Tibial nerve (tissue), 4 donors: ENCODE measurements at places on chromosomes 7 and 10. TPM values are rescaled to one million over a fixed set of nuclear protein-coding genes. Genes with fewer than 3 reads are reported as not detected.

The RHBDD2 gene
- 69.9 TPM for total RNA-seq

GRCh38 chr10:115525141-115525540 is 432.0 kb downstream of the ATRNL1 start:
- no peak for DNase-seq

DNA sequence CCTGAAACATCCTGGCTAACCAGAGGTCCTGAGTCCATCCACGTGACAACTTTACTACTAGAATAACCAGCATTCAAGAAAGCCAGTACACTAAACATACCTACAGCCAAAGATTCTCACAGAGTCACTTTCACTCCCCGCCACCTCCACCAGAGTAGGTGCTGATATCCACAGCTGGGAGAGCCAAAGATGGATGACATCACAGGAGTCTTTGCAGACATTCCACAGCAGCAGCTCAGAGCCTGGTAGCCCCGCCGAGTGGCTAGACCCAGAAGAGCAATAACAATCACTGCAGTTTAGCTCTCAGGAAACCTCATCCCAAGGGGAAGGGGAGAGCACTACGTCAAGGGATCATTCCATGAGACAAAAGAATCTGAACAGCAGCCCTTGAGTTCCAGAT is 13.5 kb upstream of the ADAM22 start:
- no peak for DNase-seq

- DNase-seq = no peak
Measured at GRCh38 chr10:106167946-106168345, 996.6 kb downstream of the SORCS1 start.

DNA sequence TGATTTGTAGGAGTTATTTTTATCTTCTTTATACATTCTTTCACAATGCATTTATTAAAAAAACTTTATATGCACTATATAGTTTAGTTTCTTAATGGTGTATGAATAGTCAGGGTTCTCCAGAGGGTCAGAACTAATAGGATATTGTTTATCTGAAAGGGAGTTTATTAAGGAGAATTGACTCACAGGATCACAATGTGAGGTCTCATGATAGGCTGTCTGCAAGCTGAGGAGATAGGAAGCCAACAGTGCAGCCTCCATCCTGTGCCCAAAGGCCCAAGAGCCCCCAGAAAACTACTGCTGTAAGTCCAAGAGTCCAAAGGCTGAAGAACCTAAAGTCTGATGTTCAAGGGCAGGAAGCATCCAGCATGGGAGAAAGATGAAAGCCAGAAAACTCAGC is 192.8 kb upstream of the AHR start:
- DNase-seq = no peak

DNA sequence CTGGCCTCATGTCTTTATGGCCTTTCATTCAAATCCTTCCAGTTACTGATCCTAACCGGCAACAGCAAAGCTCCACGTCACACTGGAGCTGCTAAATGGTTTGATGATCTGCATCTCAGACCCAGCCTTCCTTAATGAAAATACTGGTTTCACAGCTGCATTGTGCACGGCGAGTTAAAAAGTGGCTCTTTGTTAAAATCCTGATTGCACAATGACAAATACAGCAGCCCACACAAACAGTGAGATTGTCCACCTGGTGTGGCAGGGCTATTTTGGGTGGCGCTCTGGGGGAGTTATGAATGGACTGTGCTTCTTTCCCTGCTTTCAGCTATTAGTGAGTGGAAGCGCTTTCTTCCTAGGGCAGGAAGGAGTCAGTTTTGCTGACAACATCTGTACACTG is 63.4 kb upstream of the C1QL3 start:
- no peak for DNase-seq

GRCh38 chr10:49751216-49751615 is 10.9 kb downstream of the OGDHL start:
- DNase-seq = no peak

DNA sequence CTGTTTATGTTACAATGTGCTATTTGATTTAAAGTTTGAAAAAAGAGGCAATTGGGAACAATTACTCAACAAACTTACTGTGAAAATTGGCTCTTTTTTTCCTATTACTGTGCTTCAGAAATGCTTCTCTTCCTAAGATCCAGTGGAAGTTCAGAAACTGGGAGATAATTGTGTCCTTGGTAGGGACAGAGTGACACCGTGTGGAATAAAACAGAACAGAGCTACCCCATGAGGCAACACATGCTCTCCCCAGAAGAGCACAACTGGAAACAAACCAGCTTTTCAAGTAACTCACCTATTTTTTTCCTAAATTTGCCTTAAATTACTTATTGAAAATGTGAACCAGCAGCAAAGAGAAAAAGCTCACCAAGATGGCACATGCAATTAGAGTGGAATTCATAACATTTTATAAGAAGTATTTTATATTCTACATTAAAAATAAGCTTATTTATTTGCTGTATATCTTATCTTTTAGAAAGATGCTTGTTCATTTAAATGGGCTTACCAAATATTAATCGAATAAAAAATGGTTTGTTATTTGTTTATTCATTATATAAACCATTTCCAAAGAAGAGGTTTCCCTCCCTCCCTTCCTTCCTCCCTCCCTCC is 346.1 kb upstream of the ANKRD30A start:
- peak; percentile 66 for DNase-seq

DNA sequence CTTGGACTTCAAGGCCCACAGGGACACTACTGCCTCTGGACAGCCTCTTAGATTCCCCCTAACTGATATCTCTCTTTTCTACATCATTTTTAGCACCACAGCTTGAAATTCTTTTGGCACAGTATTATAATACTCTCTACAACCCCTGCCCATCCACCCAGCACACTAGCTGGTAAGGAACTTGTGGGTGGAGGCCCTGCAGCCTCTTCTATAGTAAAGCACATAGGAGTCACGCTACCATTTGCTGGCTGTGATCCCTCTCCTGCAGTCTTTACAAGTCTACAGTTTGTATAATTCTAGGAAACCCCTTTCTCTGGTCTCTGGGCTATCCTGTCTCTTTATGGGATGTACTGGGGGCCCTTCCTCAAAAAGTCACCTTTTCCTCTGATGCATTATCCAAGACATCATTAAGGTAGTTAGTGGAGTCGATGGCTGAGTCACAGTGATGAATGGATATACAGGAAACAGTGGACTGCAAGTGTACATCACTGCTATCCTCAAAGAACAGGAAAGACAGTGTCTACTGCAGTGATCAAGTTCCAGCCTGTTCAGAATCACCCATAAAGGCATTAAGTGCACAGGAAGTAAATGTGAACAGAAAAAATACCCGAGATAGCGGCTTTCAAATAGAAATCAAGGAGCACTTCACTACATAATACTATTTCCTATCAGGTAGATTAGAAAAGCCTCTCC is 54.4 kb downstream of the STK17A start:
- no peak for DNase-seq

DNA sequence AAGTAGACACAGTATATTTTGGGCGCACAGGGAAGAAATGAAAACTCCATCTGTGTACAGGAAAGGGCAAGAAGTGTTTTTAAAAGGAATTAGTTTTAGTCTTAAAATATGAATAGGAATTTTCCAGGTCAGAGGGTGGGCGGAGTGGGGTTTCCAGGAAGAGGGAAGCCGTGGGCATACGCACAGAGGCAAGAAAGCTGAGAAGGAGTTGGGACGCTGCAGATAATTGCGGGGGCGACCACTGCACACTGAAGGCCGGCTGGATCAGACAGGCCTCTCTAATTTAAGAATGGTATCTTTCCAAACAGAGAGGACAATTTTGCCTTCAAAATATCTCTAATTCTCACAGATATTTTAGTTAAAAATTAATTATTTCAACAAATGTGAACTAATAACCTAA is 189.1 kb upstream of the INHBA start:
- DNase-seq = no peak

DNA sequence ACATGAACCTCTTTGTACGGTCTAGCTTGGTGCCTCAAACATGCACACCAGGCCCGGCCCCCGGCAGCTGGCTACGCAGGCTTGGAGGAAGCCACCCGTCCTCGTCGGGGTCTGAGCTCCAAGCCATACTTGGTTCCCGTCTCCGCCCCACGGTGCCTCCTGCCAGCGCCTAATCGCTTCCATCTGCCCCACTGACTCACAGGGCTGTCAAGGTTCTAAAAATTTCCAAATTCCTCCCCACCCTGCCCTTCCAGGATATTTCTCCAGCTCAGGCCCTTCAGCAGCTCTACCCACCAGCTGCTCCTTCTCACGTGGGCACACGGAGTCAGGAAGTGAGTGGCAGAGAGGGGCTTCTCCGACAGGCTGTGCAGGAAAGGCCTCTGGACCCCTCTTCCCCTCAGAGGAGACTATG is 38.8 kb downstream of the TMEM270 start:
- DNase-seq = peak; percentile 72

- no peak for DNase-seq
Measured at GRCh38 chr10:92203919-92204623, 86.8 kb downstream of the CPEB3 start.

DNA sequence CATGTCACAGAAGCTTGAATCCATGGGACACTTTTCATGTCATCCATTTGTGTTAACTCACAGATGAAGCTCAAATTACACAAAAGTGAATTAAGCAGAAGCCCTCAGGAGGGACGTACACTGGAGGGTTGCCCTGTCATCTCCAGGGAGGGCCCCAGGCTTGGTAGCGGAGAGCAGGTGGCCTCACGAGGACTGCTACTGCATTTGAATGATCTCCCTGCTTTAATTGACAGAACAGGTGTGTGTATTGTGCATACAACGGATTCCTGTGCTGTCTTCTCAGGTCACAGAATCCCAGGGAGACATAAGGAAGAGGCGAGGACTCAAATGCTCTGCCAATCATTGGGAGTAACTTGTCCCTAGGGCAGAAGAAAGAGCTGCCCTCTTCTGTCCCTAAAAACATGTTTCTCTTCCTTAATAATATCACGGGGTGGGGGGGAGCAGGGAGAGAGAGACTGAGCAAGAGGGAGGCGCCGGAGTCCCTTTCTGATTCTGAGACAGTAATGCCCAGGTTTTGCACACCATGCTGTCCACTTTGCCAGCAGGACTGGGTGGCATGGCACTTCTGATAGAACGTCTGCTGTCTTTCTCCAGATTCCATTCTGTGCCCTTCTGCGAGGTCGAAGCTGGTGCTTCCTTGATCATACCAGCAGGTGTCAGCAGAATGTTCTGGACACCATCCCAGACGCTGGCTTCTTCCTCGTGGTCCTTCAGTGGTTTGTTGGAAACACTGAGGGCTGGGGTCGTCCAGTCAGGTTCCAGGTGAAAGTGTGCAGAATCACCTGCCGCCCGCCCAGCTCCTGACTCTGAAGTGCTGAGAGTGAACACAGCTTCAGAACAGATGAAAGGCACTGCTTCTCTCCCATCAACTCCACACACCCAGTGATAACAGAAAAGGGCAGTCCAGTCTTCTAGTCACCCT is 26.2 kb upstream of the RASGEF1A start:
- peak; percentile 25 for DNase-seq

GRCh38 chr10:67622511-67622910 is 73.5 kb downstream of the CTNNA3 start:
- DNase-seq = no peak

DNA sequence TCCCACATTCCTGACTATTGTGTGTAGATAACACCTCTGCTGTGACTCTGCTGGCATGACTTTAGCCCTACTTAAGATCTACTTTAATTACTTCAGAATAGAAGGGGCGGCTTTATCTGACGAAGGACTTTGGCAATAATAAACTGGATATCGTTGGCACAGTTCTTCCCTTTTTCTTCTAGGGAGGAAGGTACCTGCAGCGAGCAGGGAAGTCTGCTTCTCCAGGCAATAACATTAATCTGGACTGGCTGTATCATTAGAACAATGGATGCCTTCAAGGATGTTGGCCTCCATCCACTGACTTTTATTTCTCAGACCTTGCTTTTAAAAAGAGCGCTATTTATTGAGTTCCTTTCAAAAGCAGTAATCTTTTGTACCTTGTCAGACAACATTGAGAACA is 172.6 kb upstream of the THSD7A start:
- DNase-seq = no peak

GRCh38 chr7:151863386-151864079 is 13.4 kb downstream of the PRKAG2 start:
- no peak for DNase-seq

The NKX6-2 gene
- total RNA-seq = 10.3 TPM

DNA sequence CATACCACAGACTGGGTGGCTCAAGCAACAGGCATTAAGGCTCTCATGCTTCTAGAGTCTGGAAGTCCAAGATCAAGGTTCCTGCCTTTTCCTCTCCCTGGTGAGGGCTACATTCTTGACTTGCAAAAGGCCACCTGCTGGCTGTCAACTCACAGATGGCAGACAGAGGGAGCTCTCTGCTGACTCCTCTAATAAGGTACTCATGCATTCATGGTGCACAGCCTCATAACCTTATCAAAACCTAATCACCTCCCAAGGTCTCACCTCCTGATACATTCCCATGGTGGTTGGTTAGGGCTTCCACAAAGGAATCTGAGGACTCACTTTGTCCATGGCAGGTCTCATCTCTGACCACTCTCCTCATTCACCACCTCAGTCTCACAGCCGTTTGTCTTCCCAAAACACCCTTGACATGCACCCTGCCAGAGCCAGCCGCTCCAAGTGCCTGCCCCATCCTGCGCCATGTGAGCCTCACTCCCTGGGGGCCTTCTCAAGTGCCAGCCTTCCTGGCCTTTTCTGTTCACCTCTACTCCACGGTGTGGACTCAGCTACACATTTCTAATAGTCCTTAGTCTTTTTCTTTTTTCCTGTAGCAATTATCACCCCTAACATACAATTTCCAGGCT is 400.3 kb upstream of the ADARB2 start:
- no peak for DNase-seq

GRCh38 chr10:30432622-30433305 is 1.2 kb upstream of the MAP3K8 start:
- DNase-seq = peak; percentile 53

GRCh38 chr10:112766636-112767035 is 183.4 kb upstream of the TCF7L2 start:
- no peak for DNase-seq
